ENCODE measurements at places on chromosomes 6 and 20. TPM values are rescaled to one million over a fixed set of nuclear protein-coding genes. Genes with fewer than 3 reads are reported as not detected.
A peak's percentile ranks its signal among the peaks of the same experiment; 100 is the strongest.

DNA sequence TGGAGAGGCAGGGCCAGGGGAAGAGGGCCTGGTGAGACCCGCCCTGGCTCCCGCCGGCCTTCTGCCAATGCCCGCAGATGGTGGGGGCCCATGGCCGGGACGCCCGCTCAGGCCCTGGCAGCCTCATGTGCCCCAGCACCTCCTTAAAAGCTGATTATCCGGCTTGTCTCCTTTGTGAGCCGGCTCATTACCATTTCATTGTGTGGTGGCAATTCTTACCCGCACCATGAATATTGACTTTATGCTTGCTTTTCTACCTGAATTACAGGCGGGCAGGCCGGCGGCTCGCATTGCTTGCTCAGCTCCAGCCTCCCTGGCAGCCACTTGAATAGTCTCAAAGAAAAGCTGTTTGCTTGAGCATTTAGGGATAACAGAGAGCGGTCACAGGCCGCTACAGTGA, 120.0 kb upstream of the JAG1 start:
- no peak for DNase-seq

GRCh38 chr6:110063594-110064263, 85.6 kb downstream of the GPR6 start:
- DNase-seq = no peak

- no peak for DNase-seq
Measured at GRCh38 chr6:109295109-109295773, 87.0 kb downstream of the CD164 start.

DNA sequence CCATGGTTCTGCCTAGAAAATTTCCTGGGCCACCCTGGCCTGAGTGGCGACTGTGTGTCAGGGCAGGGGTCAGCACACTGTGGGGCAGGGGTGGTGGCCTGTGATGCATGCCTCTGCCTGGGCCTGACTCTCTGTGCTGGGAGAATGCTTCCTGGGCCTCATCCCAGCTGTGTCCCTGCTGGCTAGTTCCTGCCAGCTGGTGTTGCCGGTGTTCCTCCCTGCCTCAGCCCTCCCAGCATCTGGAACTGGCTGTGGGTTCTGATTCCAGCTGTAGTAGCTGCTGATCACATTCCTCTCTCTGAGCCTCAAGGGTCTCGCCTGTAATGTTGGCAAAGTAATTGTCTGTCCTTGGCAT, 101.5 kb downstream of the SYCP2 start:
- no peak for DNase-seq

GRCh38 chr20:33810259-33810658, 889 bp upstream of the CHMP4B start:
- no peak for DNase-seq

Gene BAG2
- total RNA-seq = 5.8 TPM

- no peak for DNase-seq
Measured at GRCh38 chr6:814378-815347, 121.7 kb upstream of the EXOC2 start.

Gene WFDC11
- total RNA-seq = not detected

Gene KCNS1
- total RNA-seq = 0.13 TPM

DNA sequence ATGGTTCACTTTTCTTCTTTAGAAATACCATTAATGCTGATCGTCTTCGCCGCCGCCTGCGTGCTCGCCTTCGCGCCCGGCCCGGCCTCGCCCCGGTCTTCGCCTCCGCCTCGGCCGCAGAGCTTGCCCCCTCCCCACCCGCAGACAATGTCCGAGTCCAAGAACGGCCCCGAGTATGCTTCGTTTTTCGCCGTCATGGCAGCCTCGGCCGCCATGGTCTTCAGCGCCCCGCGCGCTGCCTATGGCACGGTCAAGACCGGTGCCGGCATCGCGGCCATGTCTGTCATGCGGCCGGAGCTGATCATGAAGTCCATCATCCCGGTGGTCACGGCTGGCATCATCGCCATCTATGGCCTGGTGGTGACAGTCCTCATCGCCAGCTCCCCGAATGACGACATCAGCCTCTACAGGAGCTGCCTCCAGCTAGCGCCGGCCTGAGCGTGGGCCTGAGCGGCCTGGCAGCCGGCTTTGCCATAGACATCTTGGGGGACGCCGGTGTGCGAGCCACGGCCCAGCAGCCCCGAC, 4.8 kb upstream of the PRPH2 start:
- DNase-seq = no peak

Gene RBBP8NL
- not detected for total RNA-seq

- no peak for DNase-seq
Measured at GRCh38 chr6:121465101-121465500, 29.7 kb downstream of the GJA1 start.

DNA sequence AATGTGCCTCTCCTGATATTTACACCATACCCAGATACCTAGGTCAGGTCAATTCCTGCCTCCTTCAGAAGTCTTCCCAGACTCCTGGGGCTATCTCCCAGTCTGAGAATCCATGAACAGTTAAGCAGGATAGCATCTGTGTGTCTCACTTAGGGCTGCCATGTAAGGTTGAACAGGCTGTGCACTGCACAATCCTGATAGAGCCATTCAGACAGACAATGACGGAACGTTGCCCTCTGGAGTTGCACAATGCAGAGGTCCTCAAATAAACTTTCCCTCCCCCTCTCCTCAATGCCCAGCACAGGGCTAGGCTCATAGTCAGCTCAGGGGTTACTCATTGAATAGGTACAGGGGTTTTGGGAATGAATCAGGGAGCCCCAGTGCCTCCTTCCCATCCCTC, 89.7 kb downstream of the CD40 start:
- no peak for DNase-seq

Gene B3GAT2
- total RNA-seq = 0.05 TPM

DNA sequence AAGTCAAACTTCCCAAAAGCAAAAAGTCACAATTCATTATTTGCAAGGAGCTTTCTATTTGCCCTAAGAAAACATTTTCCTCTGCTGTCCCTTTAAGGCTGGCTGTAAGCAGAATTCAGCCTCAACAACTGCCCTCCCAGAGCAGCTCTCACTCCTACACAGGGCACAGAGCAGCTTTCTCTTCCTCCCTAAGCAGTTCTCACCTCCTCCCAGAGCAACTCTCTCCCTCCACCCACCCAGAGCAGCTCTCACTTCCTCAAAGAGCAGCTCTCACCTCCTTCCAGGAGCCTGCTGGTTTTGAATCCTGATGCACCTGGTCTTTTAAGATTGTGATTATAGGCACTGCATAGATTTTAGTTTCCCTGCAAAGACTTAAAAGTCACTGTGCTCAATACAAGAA, 120.6 kb upstream of the TMEM181 start:
- DNase-seq = no peak

GRCh38 chr6:170289951-170290295, 955 bp downstream of the DLL1 start:
- no peak for DNase-seq

DNA sequence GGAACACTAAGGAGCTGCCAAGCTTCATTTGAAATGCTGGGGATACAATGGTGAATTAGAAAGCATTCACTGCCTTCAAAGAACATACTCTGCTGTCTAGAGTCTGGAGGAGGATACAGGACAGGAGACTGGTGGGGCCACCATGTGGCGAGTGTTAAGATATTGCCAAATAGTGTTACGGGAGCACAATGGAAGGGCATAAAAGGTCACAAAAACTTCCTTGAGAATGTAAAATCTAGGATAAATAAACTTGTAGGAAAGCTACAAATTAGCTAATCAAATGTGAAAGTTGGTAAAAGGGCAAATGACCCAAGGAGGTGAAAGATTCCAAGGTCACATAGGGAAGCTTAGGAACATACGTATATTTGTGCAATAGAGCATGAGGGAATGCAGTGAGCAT, 271.7 kb downstream of the RFPL4B start:
- no peak for DNase-seq

DNA sequence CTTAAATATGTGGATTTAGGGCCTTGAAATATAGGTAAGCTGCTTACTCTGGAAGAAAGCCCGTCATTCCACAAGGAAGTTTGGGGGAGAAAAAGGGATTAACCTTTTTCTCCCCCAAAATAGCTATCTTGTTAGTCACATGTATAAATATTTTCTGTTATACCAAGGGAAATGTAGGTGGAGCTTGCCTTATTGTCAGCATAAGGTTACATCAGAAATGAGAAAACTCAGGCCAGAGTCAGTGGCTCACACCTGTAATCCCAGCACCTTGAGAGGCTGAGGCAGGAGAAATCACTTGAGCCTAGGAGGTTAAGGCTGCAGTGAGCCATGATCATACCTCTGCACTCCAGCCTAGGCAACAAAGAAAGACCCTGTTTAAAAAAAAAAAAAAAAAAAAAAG, 129.9 kb downstream of the LRFN2 start:
- no peak for DNase-seq

GRCh38 chr6:97656236-97656635, 373.2 kb upstream of the MMS22L start:
- DNase-seq = no peak

Gene PRND
- not detected for total RNA-seq

GRCh38 chr20:8782804-8783203, 286.1 kb upstream of the PLCB4 start:
- DNase-seq = no peak

GRCh38 chr20:17503301-17504065, 27.7 kb downstream of the BFSP1 start:
- peak; percentile 37 for DNase-seq

Gene RIMS4
- total RNA-seq = not detected

DNA sequence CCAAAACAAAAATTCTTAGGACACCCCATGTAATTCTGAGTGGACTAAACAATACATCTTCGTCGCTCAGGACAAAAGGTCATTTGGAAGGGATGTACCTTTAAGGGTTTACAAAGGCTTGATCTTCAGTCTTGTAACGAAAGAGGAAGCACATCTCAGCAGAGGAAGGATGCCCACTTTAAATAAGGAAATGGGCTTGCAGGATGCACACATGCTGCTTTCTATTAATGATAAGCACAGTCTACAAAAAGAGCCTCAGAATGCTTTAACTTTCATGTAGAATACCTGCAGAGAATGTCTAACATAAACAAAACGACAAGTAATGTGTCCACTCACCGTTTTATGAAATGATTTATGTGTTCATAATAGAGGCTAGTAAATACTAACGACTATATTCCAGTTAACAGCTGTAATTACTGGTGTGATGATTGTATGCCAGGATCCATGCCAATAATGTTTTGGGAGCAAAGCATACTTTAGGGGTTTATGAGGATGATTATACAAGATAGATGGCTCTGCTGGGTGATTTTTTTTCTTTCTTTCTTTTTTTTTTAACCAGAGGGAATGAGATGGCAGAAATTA, 216.9 kb downstream of the GMDS start:
- no peak for DNase-seq

Gene OPN5
- total RNA-seq = not detected

DNA sequence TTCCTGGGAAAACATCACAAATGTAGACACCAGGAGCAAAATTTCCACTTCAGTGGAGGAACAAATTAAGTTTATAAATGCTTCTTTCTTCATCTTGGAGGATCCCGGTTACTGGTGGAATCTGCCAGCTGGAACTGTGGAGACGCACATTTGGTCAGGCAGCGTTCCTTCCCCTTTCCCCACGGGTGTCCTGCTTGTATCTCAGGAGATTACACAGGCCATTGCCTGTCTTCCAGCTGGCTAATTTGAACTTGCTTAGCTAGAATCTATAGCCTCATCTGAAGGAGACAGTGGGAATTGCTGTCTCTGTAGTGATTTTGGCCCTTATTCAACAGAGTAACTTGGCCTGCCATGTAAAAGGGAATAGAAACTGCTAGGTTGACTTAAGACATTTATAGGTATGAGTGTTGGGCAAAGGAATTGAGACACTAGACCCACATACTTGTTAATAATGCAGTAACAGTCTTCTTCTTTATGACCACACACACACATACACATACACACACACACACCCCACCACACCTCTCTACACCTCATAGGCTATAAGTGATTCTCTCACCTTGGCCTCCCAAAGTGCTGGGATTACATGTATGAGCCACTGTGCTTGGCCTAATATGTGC, 34.4 kb downstream of the TSBP1 start:
- no peak for DNase-seq

GRCh38 chr6:108806171-108806570, 42.1 kb upstream of the ARMC2 start:
- DNase-seq = no peak

DNA sequence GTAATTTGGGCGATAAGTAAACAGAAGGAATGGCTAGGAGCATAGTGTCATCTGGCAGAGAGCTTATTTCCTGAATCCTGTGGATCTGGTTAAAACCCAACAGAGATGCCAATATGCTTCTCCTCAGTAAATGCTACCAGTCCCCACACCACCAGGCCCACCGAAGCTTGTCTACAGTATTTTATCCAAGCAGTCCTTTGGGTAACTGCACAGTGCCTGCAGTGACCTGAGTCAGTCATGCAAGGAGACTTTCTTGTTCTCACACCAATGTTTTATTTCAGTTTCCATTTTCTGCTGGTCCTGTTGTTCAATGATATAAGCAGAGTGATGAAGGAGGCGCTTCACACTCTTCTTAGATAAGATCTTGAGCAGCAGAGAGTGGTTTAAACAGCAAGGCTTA, 326.3 kb downstream of the RIMS1 start:
- DNase-seq = no peak

DNA sequence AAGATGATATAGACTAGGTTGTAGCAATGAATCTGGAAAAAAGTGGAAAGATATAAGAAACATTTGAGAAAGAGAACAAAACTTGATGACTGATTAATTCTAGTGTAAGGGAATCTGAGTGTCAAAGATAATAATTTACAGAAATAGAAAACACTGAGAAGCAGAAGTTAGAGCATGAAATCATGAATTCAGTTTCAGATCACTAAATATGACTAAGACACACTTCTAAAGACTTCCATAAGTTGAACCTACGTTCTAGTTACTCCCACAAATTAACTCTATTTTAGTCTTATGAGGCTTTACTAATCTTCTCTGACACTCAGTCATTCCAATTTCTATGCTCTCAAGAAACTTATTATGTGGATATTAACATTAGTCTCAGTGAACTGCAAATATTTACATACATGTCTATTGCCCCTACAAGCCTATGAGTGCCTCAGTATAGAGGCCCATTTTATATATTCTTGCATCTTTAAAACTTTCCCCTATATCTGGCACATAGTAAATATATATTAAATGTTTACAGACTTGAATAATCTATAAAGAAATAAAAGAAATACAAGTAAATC, 30.4 kb downstream of the IBTK start:
- DNase-seq = no peak

GRCh38 chr6:34237722-34238584, 1.3 kb downstream of the HMGA1 start:
- peak; percentile 82 for DNase-seq

DNA sequence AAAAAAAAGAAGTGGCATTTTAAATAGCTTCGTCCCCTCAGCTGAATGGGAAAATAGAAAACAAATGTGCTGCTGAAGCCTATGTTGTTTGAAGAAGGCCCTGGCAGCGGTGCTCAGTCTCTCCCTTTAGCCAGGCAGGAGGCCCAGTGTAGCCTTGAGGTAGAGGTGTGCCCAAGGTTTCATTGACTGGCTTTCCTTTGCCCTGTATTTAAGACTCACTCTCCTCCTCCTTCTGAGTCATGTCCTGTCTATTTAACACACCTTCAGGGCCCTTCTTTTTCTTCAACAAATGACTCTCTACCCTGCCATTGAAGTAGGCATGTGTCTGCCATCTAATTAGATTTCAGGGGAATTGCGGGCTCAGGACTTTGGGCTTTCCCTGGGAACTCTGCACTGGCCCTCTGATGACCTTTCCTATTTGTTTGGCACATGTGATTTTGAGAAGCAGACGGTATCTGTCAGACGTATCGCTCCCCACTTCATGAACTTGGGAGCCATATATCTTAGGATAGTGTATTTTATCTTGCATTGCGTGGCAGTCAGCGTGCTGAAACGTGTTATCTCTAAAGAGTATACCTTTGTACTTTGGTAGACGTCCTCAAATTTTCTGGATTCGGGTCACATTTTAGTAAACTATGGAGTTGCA, 4.3 kb downstream of the TJAP1 start:
- no peak for DNase-seq

Gene CALHM6
- 13.1 TPM for total RNA-seq
